Bladder microvascular endothelial cell (primary cell): ENCODE measurements at places on chromosomes 2 and 18. TPM values are rescaled to one million over a fixed set of nuclear protein-coding genes. Genes with fewer than 3 reads are reported as not detected.

SERTAD2 gene
- total RNA-seq = 3.4 and 12.5 TPM in 2 replicates

UGT1A8 gene
- not detected in 2 replicates for total RNA-seq

POTEI gene
- total RNA-seq = 0.16 and 0.63 TPM in 2 replicates

C1QL2 gene
- total RNA-seq = not detected in 2 replicates

NT5DC4 gene
- total RNA-seq = not detected in 2 replicates

CXCR4 gene
- total RNA-seq = 83.7 and 130 TPM in 2 replicates
